Fibroblast of skin of right quadriceps (primary cell): ENCODE measurements at places on chromosomes 5 and 9.

DNA sequence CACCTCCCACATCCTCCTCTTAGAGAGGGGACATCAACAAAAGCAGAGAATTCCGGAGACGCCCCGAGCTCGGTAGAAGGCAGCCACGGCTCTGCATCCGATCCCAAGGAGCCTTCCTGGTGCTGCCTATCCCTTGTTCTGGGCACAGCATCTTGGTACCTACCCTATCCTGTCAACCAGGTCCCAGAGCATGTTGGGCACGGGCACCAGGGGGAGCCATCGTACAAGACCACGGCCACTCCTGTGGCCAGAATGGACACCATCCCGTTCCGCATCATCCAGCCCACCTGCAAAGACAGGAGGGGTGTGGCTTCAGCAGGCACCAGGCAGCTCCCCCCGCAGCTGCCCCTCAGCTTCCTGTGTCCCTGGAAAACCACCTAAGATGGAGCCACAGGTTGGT lies 62.7 kb upstream of the ZNF354A start:
- no peak for DNase-seq

DNA sequence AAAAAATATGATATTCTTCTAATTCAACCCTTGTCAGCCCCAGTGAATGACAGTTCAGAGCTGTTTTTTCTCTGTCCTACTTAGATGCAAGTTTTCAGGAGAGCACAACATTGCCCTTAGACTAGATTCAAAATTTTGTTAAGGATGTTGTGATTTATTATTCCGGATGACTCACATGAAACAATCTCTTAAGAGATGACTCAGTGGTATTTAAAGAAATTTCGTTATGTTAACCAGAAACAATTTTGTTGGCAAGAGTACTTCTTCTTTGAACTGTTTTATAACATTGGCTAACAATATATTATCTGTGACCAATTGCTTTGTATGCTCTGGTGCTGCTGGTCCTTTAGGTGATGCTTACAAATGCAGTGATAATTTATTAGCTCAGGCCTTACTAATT lies 132.0 kb downstream of the IZUMO3 start:
- DNase-seq, result peak; percentile 72

DNA sequence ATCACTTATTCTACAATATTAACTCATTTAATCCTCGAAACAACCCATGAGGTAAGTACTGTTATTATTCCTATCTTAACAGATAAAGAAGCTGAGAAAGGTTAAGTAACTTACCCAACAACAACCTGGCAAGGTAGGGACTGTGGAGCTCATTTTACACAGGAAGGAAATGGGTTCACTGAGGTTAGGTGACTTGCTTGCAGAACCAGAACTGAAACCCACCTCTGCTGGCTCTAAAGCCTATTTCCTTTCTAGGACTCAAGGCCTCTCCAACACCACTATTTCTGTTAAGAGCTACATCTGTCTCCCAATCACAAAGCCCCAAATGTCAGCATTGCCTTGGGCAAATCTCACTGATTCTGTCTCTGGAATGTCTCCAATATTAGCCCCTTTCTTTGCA lies 38.9 kb upstream of the IFNK start:
- DNase-seq, result no peak

GRCh38 chr5:149618581-149619248 lies 37.4 kb downstream of the ARHGEF37 start:
- DNase-seq, result peak; percentile 49

DNA sequence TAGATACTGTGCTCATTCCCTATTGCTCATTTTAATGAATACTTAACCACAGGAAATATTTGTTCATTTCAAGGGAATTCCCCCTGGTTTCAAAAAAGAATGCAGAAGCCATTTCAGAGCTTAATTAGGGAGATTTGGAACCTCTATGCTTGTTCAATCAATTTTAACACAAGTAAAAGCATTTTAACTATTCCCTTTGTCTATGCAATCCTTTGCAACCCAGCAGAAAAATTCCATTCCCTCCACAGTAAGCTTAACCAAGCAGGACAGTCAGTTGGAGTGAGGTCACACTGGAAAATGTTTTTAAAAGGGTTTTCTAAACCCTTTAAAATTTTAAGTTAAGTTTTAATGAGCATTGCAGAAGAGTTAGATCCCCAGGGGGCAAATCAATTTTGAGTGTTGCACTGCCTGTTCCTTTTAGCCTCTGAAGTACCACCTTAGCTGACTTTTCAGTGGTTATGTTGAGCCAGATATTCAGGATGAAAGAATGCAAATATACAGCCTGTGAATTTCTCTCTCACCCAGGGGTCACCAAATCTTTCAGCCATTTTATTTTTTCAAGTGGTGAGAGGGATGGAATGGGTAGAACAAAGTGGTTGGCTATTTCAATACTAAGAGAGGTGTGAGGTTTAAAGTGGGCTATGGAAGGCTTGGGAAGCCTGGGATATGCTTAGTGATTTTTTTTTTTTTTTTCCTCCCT lies 356.2 kb upstream of the NUDT12 start:
- DNase-seq, result peak; percentile 94

GRCh38 chr9:37931592-37931991 lies 27.7 kb upstream of the SLC25A51 start:
- no peak for DNase-seq

DNA sequence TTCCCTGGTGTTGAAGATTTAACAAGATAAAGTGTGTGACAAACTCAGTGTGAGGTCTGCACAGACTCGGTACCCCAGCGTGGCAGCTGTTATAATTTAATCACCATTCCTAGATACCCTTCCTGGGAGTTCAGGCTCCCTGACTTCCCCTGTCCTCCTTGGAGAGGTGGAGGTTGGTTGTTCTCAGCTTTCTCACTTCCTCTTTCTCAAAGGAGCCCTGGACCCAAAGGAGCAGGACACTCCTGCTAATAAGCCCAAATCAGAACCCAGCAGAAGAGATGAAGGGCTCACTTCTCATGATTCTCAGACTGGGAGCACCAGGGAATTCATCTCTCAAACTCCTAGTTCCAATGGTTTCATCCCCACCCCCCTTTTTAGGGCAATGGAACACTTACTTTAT lies 58.2 kb downstream of the GTF3C4 start:
- DNase-seq, result no peak

DNA sequence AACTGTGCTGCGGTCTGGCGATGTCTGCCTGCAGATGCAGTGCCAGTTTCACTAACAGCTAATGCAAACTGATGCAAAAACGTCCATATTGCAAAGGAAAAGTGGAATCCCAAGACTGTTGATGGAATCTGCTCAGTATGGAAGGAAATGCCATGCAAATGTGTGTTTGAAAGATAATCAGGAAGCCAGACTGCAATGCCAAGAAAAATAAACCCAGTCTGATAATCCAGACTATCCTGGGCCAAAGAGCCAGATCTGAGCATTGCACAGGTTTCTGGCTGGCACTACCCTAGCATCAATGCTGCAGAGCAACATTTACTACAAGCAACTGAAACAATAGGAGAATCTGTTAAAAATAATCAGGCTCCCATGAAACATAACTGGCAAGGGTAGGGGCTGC lies 130.3 kb downstream of the FSTL4 start:
- no peak for DNase-seq

- no peak for DNase-seq
Measured at GRCh38 chr9:17425384-17425783, 153.5 kb upstream of the SH3GL2 start.

GRCh38 chr9:106945727-106946660 lies 83.0 kb downstream of the ZNF462 start:
- peak; percentile 84 for DNase-seq

- DNase-seq, result no peak
Measured at GRCh38 chr5:60207040-60207439, 313.5 kb upstream of the PDE4D start.

DNA sequence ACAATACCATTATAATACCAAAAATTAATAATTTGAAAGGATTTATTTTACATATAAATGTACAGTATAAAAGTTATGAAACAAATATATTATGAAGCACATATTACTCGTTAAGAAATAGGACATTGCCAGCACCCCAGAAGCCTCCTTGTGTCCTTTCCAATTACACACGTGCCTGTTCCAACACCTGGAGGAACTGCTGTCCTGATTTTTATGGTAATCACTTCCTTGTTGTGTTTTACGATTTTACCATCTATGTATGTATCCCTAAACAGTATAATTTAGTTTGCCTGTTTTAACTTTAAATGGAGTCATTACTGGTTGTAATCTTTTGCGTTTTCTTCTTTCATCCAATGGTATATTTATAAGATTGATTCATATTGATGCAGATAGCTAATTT lies 105.0 kb downstream of the CDC42SE2 start:
- DNase-seq, result no peak
